KBM-7 (cell line): ENCODE measurements at places on chromosomes 3 and 15.
A peak's percentile ranks its signal among the peaks of the same experiment; 100 is the strongest.

DNA sequence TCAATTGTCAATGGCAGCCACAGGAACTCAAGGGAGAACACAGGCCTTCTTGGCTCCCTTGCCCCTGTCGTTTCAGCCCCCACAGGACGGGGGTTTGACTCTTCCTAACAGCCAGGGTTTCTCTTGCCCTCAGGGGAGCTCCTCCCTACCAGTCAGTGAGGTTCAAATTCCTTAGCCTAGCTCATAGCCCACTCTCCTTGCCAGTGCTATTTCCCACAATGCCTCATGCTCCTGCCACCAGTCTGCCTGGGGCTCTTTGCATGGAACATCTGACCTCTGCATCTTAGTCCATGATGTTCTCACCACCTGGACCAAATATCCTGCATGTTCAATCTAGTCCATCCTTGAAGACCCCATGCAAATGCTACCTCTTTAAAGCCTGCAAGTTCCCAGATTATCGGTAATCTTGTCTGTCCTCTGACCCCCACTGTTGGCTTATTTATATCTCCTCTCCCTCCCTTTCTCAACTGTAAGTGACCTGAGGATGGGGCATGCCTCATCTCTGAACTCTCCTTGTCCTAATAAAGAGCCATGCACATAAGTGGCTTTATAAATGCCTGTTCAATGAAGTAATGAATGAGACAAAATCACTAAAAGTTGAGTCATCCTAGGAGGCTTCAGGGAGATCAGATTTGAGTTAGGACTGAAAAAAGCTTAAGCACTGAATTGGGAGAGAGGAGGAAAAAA, 78.0 kb downstream of the MYO1E start:
- no peak for DNase-seq

GRCh38 chr3:138434276-138434874, at the start of gene ESYT3:
ESYT3 (plus strand) TSS chr3:138434616; CDS start chr3:138434799, 183 bp downstream.
- peak; percentile 86 for DNase-seq

GRCh38 chr3:178451799-178452198, 84.4 kb upstream of the KCNMB2 start:
- DNase-seq = no peak

DNA sequence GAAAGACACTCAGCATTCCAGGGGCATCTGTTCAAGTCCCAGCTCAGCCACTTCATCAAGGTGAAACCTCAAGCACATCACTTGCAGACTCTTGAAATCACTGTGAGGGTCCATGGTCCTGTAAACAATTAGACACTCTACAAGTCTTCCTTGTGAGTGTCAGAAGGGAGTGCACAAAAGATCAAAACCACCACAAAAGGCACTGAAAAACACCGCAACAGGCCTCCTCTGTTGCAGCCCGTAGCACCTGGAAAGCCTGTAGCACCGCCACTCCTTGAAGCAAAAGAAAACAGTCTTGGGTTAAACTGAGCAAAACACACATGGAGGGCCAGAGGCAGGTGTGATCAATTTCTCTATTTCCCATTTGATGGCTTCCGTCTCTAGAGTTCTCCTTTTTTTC, 63.8 kb upstream of the SNRK start:
- no peak for DNase-seq

DNA sequence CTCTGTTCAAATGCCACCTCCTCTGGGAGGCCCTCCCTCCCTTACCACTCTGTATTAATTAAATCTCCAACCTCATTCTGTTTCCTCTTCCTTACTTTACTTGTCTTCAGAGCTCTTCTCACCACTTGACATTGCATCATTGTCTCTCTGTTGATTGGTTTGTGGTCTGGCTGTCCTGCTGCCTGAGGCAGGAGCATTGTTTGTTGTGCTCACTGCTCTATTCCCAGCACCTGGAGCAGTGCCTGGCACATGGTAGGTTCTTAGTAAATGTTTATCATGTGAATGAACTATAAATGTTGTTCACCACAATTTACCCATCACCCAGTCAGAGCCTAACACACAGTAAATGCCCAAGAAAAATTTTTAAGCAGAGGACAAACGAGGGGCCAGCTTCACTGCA, 6.7 kb upstream of the BFSP2 start:
- peak; percentile 6 for DNase-seq

GRCh38 chr3:24578951-24579421, 84.3 kb upstream of the THRB start:
- no peak for DNase-seq

DNA sequence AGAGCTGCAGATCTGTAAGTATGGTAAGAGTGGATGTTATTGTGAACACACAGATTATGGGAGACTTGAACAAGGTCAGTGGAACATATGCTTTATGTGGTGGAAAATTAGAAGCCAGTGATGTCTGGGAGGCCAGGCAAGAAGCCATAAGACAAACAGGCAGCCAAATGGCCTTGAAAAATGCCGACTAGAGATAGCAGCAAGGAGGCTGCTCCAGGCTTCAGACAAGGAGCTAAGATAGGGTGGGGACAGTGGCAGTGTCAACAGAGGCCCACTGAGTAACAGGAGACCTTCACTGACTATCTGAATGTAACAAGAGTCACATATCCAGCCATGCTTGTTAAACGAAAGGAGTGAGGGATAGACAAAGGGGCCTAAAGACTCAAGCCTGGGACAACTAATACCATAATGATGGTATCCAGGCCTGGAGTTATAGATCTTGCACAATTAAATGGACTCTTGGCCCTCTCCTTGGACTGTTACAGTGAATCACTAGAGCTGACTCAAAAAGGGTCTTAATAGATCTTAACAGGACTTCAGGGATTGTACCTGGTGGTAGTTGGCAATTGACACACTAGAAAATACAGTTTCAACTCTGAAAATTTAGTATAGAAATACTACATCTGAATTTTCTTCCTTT, 50.6 kb downstream of the CFAP20DC start:
- no peak for DNase-seq

GRCh38 chr3:126544596-126545281, 14.0 kb downstream of the C3orf22 start:
- DNase-seq = no peak

DNA sequence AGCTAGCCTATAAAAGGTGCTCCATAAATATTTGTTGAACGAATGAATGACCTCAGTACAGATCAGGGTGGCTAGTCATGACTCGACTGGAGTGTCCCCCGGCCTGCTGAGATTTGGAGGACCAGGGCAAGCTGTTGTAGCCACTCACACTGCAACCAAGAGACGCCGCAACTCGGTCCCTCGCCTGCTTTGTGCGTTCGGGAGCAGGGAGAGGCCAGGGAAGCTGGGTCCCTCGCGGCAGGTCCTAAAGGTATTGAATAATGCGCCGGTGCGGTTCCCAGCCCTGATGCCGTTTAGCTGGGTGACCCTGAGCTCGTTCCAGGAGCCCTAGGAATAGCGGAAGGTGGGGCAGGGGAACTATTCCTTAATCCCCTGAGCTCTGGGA, 1.8 kb downstream of the IGDCC4 start:
- DNase-seq = no peak

DNA sequence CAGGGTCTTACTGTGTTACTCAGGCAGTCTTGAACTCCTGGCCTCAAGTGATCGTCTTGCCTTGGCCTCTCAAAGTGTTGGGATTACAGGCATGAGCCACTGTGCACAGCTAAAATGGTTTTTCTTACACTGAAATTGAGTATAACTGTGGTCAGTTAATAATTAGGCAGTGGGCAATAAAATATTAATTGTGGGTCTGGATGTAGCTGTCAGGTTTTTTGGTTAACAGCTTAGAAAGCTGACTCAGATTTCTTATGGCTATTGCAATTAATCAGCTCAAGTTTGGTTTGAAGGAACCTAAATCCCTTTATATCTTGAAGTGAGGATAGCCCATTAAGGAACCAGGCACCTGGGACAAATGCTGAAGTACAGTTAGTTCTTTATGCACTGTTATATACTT, 73.8 kb upstream of the LRRFIP2 start:
- DNase-seq = no peak

- peak; percentile 54 for DNase-seq
Measured at GRCh38 chr3:49351521-49352011, 6.6 kb downstream of the GPX1 start.

- peak; percentile 54 for DNase-seq
Measured at GRCh38 chr3:27095553-27096222, 273.5 kb downstream of the NEK10 start.

GRCh38 chr3:36843065-36844051, 79.0 kb upstream of the DCLK3 start:
- DNase-seq = peak; percentile 10

- no peak for DNase-seq
Measured at GRCh38 chr3:72405943-72406566, 442.2 kb downstream of the SHQ1 start.

DNA sequence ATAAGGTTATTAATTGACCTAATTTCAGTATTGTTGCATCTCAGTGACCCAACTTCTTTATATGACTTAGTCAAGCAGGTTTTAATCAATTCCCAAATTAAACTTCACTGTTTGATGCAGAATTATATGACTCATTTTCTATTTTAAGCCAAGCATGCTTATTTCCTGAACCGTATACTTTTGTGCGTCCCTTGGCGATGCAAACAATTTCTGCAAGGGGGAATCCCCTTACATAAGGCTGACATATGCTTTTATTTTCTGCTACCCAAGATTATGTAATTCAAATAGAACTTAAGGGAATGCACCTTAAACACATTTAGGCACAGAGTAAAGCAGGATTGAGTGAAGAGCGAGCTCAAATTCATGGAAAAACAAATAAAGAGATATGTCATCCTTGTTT, 303.9 kb downstream of the PDCD6IP start:
- no peak for DNase-seq

GRCh38 chr3:20462723-20463122, 276.7 kb upstream of the SGO1 start:
- DNase-seq = no peak

DNA sequence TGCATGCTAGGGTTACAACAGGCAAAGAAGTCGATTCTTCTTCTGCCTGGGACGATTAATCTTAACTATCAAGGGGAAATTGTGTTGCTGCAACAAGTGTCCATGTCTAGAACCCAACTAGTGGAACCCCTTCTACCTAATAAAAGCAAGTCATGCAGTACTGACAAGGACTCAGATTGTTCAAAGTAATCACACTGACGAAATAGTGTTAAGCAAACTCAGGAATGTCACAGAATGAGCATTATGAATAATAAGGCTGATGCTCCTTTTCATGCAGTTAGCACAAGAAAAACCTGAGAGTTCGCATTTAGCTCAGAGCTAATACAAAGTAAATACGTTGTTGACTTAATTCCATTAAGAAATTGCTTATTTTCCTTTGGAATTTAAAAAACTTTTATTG, 47.5 kb upstream of the TRIM42 start:
- DNase-seq = no peak

DNA sequence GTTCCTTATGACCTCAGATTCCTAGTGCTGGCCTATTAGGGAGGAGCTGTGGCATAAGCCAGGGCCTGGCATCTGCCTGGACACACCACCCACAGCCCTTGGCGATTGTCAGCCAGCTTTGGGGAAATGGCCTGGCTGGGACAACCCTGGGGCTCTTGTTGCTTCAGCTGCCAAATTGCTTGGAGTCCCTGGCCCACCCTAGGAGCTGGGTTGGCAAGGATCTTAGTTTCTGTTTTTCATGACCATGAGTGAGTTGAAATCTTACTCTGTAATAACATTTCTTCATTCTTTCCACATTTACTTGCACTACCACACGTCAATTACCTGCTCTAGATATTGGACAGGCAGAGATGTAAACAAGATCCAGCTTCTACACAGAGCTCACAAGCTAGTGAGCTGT, 1.9 kb upstream of the MYZAP start:
- no peak for DNase-seq

DNA sequence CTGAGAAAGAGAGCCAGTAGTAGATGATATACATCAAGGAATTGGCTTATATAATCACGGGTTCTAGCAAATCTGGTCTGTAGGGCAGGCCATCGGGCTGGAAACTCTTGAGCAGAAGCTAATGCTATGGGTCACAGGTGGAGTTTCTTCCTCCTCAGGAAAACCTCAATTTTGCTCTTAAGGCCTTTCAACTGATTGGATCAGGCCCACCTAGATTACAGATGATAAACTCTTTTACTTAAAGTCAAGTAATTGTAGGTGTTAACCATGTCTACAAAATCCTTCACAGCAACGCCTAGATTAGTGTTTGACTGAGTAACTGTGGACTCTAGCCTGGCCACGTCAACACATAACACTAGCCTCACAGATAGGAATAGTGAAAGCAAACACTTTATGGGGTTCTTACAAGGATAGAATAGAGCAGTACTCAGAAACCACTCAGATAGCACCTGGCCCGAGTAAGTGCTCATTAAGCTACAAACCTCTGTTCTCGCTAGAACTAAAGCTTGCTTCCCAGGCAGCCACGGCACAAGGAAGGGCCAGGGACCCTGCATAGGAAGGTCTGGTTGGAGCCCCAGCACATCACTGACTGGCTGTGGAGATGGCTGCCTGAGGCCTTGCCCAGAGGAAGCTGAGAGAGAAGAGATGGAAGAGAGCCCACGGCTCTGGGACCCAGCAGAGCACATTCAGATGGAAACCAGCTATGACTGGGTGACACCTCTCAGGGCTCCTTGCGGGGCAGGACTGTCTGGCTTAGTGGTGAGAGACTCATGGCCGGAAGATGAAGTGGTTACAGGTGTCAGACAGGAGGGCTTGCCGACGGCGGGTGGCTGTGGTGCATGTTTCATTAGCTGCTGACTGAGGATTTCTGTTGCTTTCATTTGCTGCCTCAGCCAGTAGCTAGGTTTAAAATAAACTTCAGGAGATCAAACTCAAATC, 202.5 kb upstream of the TLE3 start:
- DNase-seq = no peak

- DNase-seq = no peak
Measured at GRCh38 chr3:72738752-72739530, 109.3 kb downstream of the SHQ1 start.

GRCh38 chr3:126472277-126473006, 3.2 kb downstream of the ZXDC start:
- DNase-seq = peak; percentile 93

DNA sequence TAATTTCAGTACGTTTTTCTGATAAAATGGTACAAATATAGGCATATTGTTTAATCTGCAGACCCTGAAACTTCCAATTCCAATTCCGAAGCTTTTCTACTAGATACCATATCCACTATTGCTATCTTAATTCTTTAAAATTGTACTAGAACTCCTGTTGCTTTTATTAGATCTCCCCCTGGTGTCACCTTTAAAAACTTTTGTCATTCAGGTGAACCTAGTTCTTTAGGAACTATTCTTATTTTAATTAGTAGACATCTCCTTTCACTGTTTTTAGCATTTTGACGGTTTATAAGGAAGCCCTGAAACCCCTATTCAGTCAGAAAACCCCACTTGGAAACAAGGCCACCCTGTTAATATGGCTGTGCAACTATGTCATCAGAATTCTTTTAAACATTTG, 22.3 kb downstream of the C2CD4B start:
- DNase-seq = no peak

DNA sequence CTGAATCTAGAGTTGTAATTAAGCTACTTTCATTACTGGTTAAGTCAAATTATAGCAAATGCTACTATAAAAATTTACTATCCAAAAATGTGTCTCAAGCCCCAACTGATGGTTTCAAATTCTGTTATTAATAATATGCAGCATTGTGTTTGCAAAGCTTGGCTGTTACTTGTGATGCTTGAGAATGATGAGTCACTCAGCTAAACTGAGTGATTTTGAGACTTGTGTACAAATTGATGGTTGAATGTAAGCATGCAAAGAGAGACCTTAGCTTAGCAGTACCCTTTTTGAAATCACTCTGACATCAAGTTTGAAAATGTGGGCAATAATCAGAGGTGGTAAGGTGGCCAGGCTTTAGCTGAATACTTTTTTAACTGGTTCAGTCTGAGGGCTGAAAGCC, 27.6 kb downstream of the OPA1 start:
- DNase-seq = no peak
